ENCODE measurements at places on chromosomes 5 and 9.

DNA sequence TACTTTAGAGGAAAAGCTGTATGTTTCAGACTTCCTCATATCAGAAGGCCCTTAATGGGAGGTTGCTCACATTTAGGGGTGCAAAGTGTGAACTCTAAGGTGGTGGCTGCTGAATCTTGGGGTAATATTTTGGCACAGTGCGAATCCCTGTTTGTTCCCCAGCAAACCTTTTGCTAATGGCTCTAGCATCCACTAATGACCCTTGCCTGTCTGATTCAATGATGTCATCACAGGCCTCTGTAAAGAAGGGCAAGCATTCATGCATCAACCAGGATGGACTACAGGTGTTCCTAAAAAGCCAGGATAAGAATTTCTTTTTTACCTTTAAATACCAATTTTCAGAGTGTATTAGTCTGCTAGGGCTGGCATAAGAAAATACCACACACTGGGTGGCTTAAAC lies 20.4 kb downstream of the TMEM171 start:
- DNase-seq = no peak

DNA sequence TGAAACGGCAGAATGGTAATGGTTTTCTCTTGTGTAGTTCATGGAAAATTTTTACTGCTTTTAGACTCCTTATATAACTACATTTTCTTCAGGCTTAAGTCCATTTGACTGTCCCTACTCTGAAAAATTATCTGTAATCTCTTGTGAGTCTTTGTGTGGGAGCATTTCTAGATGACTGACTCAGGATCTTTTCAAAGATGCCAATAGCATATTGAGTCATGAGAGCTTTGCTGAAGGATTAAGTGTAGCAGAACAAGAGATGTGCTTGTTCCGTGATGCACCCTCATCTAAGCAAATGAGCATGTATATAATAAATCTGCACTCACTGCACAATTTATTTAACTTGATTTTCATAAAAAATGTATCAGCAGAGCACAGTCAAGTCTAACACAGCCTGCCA lies 298.7 kb upstream of the CDH6 start:
- DNase-seq = peak; percentile 95

- DNase-seq = no peak
These were observed 1113.7 kb upstream of the WWC1 start for GRCh38 chr5:167177736-167178135.

GRCh38 chr5:14915291-14915952 lies 43.8 kb upstream of the ANKH start:
- peak; percentile 75 for DNase-seq

- DNase-seq = no peak
These were observed 70.2 kb upstream of the LPCAT1 start for GRCh38 chr5:1593903-1594356.

Data from iris pigment epithelial cell (primary cell).